Esophagus squamous epithelium (tissue), 5 donors: ENCODE measurements at places on chromosomes 3 and 15. TPM values are rescaled to one million over a fixed set of nuclear protein-coding genes. Genes with fewer than 3 reads are reported as not detected.

DNA sequence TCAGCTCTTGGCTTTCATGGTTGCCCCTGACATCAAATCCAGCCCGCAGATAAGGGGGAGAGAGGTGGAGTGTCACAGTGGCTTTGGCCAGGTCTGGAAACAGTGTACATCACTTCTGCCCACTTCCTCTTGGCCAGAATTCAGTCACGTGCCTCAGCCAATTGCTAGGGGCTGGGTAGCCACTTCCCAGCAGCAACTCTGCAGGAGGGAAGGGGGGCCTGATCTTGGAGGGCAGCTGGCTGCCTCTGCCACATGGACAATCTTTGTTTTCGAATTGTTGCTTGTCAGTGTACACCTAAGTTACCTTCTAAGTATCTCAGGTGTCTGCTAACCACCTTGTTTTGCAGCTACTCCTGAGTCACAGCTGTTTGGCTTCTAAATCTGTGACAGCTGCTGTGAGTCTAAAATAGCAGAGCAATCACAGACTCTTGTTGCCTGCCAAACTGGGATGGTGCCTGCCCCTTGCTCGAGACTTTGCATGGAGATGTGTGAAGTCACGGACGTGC is 41.0 kb upstream of the LIMD1 start:
- H3K4me1 ChIP-seq = peaks cover 33% of the 10 kb centered on the region
- DNase-seq = no peak
- H3K4me3 ChIP-seq = no peak overlapping the region
- H3K36me3 ChIP-seq = no peaks in the 10 kb centered on the region

- H3K36me3 ChIP-seq = no peaks in the 10 kb centered on the region
- H3K27ac ChIP-seq = no peak overlapping the region
- no peaks in the 10 kb centered on the region for H3K27me3 ChIP-seq
- DNase-seq = no peak
- no peaks in the 10 kb centered on the region for H3K4me1 ChIP-seq
Measured at GRCh38 chr3:12773030-12773709, 14.1 kb upstream of the TMEM40 start.

DNA sequence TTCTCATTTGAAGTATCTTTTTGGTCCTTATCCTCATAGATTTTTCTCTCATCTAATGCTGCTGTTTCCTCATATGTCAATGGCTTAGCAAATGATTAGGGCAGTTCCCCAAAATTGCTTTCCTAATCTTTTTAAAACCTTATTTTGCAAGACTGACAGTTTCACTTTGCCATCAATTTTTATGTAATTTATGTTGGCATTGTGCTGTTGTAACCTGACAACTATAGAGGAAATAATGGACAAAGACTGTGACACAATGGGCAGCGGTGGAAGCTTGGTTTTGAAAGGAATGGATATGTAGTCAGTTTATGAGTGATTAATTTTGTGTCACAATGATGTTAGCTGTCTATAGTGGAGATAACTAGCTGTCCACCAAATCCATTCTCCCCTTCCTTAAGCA is 10.6 kb upstream of the SH3BP5 start:
- H3K27ac ChIP-seq = peak overlapping the region; percentile 44
- H3K4me3 ChIP-seq = no peak overlapping the region
- H3K4me1 ChIP-seq = no peaks in the 10 kb centered on the region
- no peaks in the 10 kb centered on the region for H3K36me3 ChIP-seq
- no peak for DNase-seq

DNA sequence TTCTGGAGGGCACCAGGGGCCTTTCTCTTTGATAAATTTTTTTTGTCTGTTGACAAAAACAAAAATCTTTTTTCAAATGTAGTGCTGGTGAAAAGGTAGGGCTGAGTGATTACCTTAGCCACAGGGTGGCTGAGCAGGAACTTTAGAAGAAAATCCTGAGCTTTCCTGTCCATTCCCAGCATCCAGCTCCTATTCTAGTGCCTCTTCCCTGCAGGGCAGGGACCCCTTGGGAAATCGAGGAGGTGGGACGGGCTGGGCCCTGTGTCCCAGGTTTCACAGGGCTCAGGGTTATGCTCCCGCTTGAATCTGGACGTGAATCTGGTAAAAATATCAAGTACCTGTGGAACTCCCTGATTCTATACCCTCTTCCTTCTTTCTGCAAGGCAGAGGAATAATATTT is 31.7 kb downstream of the EDEM1 start:
- peaks cover 13% of the 10 kb centered on the region for H3K4me1 ChIP-seq
- no peak for DNase-seq
- peaks cover 10% of the 10 kb centered on the region for H3K36me3 ChIP-seq
- H3K27me3 ChIP-seq = no peaks in the 10 kb centered on the region
- H3K4me3 ChIP-seq = no peak overlapping the region
- no peak overlapping the region for H3K27ac ChIP-seq

DNA sequence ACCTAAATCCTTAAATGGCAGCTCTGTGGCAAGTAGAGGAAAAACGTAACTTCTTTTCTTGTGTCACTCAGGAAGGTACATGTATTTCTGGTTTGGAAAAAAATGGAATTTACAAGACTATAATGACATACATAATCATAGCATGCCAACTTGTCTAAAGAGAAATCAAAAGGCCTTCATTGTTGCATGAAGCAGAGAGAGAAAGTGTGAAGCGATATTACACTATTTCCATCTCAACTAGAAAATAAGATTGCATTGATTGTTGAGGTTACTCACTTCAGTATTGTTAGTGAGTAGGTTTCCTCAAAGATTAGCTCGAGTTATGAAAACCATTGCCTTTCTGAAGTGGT is 67.2 kb upstream of the GCSAM start:
- no peak overlapping the region for H3K27ac ChIP-seq
- DNase-seq = no peak
- no peaks in the 10 kb centered on the region for H3K27me3 ChIP-seq
- H3K4me1 ChIP-seq = no peaks in the 10 kb centered on the region

DNA sequence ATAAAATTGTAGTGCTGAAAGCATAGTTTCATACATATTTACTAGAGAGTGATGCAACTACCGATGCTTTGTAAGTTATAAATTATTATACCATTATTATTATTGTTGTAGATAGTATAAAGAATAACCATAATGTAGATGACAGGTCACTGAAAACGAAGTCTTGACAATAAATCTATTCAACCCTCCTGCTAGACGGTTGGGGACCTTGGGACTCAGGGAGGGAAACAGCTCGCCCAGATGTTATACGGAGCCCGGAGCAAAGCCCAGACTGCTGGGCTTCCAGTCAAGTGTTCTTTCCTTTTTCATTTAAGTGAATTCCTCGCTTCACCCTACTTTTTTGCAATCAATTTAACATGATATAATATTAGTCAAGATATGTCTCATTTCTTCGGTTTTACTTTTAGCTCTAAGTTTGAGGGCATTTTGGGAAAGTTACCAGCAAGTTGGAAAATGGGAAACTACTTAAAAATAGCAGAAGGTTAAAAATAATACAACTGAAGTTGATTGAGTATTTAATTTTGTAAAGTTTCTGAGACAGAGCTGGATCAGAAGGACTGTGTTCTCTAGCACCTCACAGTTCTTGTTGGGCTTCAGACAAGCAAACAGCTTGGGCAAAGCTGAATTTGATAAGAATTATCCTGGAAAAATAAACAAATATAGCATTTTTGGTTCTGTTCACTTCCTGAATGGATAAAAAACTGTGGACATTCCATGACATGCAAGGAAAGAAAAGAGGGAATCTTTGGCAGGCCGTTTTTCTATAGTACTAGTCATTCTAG is 173.4 kb upstream of the TP63 start:
- no peak overlapping the region for H3K4me3 ChIP-seq
- H3K27me3 ChIP-seq = no peaks in the 10 kb centered on the region
- no peak for DNase-seq
- no peak overlapping the region for H3K27ac ChIP-seq
- H3K4me1 ChIP-seq = no peaks in the 10 kb centered on the region
- no peaks in the 10 kb centered on the region for H3K36me3 ChIP-seq

DNA sequence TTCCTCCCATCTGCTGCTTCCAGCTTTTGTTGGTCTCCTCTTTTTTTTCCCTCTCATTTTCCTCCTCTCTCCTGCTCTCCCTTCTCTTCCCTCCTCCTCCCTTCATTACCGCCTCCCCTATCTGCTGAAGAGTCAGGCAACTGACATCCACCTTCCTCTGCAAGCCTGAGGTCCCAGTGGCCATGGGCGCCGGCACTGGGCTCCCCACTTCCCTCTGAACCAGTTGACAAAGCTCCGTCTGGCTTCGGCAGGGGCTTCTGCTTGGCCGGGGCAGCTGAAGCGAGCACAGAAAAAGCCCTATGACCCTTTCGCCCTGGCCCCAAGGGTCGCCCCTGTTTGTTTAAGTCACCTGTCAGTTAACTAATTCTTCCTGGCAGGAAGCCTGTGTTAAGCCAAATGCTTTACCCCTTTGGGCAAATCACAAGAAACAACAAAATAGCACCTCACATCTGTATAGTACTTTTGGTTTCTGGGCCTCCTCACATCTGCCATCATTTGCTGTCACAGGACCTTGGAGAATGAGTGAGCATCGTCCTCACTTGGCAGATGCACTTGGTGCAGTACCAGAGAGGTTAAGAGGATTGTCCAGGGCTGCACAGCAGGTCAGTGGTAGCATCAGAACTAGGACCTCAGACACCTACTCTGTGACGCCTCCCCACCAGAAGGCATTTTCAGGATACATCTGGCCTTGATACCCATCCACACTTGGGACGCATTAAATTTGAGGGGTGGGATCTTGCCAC is 27.7 kb downstream of the ITGA11 start:
- DNase-seq = no peak
- no peaks in the 10 kb centered on the region for H3K27me3 ChIP-seq
- H3K4me3 ChIP-seq = no peak overlapping the region
- H3K4me1 ChIP-seq = no peaks in the 10 kb centered on the region

DNA sequence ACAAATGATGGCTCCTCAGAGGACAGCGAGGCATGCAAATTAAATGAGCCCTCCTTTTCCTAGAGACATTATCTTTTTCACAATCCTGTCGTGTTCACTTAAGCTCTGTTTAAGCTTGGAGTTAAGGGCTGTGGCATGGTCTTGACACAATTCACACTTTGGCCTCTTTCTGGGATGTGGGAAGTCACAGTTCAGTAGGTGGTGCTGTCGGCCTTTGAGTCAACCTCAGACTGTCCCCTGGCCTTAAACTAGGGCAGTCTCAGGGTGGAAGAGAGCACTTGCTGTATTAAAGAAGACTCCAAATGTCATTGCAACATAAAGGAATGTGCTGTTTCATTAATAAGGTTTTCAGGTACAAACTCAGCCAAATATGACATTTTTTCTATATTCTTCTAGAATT is 351.0 kb downstream of the MCTP2 start:
- no peaks in the 10 kb centered on the region for H3K4me1 ChIP-seq
- no peaks in the 10 kb centered on the region for H3K36me3 ChIP-seq
- no peak overlapping the region for H3K4me3 ChIP-seq

- H3K36me3 ChIP-seq = no peaks in the 10 kb centered on the region
- no peaks in the 10 kb centered on the region for H3K27me3 ChIP-seq
- H3K4me3 ChIP-seq = no peak overlapping the region
- no peaks in the 10 kb centered on the region for H3K4me1 ChIP-seq
- H3K27ac ChIP-seq = no peak overlapping the region
Measured at GRCh38 chr15:41215708-41216107, 14.8 kb downstream of the EXD1 start.

DNA sequence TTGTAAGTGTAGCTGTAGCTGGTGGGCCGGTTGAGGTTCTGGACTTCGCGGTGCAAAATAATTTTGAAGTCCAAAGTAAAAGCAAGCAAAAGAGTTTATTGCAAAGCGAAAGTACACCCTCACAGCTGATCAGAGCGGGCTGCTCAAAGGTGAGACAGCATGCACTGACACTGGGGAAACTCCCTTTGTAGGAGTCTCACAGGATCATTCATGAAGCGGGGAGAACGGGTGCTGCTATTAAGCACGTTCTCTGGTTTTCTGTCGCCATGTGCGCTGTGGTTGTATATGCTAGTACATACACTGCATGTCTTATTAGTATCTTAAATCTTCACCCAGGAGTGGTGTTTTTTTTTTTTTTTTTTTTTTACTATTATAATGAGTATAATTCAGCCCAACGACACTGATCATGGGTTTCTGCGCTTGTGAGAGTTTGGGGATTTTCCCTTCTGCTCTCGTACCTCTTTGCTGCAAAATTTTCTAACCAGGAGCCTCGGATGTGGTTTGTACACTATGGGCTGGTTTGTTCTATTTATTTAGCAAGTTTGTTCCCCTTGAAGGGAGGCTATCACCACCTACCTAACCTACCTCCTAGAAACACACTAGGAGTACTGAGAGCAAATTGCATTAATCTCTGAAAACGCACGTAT is 1.4 kb upstream of the AP4E1 start:
- DNase-seq = peak; percentile 9
- peak overlapping the region; percentile 66 for H3K4me3 ChIP-seq
- H3K4me1 ChIP-seq = peaks cover 24% of the 10 kb centered on the region
- peak overlapping the region; percentile 92 for H3K27ac ChIP-seq

The DNAJA4 gene
- total RNA-seq = 24.0 TPM

The SLC12A8 gene
- 15.9 TPM for total RNA-seq

The CFAP100 gene
- total RNA-seq = not detected

The RTP3 gene
- not detected for total RNA-seq

The CCDC13 gene
- total RNA-seq = 0.62 TPM

The LYZL4 gene
- not detected for total RNA-seq

The CRELD1 gene
- total RNA-seq = 15.2 TPM

The HCLS1 gene
- 25.8 TPM for total RNA-seq
